ENCODE measurements at places on chromosomes 1 and 21. TPM values are rescaled to one million over a fixed set of nuclear protein-coding genes. Genes with fewer than 3 reads are reported as not detected.

DNA sequence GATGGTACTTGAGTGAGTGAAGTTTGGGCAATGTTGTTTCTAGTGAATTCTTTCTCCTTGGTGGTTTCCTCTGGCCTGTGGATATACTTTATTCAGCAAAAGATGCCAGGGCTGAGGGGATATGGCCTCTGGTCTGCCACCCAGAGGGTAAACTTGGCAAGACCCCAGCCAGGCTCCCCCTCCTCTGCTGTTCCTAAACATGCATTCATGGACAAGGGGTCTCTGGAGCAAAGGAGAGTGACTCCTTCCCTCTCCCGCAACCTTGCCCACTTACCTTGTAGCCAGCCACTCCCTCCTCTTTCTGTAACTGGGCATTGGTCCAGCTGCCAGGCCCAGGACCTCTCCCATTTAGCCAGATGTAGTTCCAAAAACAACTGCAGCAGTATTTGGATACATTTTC lies 43.8 kb downstream of the RUNX3 start:
- no peak for DNase-seq

- DNase-seq: no peak
These were observed 64.8 kb downstream of the MYOM3 start for GRCh38 chr1:24047110-24047477.

DNA sequence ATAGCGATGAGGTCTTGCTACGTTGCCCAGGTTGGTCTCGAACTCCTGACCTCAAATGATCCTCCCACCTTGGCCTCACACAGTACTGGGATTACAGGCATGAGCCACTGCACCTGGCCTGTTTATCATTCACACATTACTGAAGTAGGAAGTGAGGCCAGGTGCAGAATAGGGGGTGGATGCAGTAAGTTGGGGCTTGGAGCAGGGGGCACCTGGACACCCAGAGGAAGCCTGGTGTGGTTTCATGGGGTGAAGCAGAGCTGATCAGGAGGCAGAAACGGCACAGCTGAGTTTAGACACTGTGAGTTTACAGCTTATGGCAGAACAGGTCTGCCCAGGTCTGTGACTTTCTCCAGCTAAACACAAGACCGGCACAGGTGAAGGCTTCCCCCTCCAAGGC lies 4.9 kb downstream of the CDA start:
- no peak for DNase-seq

- DNase-seq: no peak
These were observed 42.6 kb downstream of the PCSK9 start for GRCh38 chr1:55081905-55082296.

GRCh38 chr1:86997538-86997937 lies 83.1 kb downstream of the HS2ST1 start:
- DNase-seq: no peak

- DNase-seq: peak; percentile 7
These were observed 27.9 kb upstream of the NTPCR start for GRCh38 chr1:232922485-232922884.

DNA sequence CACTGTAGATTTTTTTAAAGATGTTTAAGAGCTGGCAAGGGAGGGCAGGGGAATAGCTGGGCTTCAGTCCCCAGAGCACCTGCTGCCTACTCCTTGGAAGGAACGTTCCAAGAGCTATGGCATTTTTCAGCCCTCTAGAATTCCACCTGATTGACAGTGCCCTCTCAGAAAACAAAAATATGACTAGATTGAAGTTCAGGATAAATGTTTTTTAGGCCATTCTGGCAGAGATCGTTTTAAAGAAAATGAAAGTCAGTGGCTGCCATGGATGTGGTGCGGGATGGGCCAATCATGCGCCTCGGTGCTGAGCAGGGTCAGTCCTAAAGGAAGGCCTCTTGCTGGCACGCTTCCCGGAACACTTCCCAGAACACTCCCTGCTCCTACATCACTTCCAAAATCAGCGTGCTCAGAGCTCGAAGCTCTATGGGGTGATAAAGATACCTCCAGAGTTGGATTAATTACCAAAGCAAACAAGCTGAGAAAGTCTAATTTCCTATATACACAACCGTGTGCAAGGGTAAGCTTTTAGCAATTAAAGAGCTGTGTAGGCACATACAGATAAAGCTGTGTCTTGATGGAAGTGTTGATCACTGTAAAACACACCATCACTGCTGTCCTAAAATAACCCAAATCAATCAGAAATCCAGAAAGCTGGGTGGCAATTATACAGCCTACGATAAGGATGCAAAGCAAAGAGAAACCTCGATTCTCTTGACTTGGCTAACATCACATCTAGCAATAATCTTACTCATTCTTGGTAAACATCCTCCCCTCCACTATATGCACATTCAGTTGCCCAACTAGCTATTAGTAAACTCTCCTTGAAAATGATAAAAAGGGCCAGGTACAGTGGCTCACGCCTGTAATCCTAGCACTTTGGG lies 34.6 kb downstream of the TGFBR3 start:
- DNase-seq: no peak

Gene ECE1
- total RNA-seq: 15.6 TPM

Gene TINAGL1
- 8.1 TPM for total RNA-seq

Gene TBX15
- total RNA-seq: under 0.01 TPM

All from hematopoietic multipotent progenitor cell (in vitro differentiated cells).